ENCODE measurements at places on chromosomes 16 and 17.
A peak's percentile ranks its signal among the peaks of the same experiment; 100 is the strongest.

- DNase-seq, result no peak
Observed at GRCh38 chr16:28826141-28826540, 3.3 kb downstream of the ATXN2L start.

GRCh38 chr16:83059237-83059636 is 432.5 kb downstream of the CDH13 start:
- no peak for DNase-seq

DNA sequence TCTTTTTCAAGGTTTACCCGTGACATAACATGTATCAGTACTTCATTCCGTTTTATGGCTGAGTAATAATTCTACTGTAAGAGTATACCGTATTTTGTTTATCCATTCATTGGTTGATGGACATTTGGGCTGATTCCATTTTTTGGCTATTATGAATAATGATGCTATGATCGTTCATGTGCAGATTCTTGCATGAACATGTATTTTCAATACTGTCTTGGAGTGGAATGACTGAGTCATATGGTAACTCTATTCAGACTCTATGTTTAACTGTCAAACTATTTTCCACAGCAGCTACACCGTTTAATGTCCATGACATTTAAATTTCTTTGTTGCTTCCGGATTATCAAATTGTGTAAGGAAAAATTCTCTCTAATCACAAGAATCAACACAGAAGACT is 17.9 kb downstream of the BFAR start:
- no peak for DNase-seq

DNA sequence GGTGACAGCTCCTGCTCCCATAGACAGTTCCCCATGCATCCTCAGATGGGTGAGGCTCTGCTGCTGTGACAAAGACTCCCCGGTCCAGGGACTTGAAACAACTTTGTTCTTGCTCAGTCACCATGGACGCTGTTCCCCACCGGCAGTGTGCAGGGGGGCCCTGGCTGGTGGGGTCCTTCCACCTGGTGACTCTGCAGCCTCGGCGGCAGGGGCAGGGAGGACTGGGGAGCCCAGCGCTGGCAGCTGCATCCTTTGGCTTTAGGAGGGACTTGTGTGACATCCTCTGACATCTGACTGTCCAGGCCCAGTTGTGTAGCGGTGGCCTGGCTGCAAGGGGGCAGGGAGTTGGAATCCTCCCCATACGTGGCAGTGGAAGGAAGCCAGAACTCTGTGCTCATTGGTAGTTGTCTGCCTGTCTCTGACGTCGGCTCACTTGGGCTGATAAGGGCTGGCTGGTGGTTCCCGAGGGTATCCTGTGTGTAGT is 107.3 kb downstream of the CMIP start:
- DNase-seq, result no peak

- no peak for DNase-seq
Observed at GRCh38 chr17:48644910-48645557, 18.9 kb upstream of the HOXB9 start.

DNA sequence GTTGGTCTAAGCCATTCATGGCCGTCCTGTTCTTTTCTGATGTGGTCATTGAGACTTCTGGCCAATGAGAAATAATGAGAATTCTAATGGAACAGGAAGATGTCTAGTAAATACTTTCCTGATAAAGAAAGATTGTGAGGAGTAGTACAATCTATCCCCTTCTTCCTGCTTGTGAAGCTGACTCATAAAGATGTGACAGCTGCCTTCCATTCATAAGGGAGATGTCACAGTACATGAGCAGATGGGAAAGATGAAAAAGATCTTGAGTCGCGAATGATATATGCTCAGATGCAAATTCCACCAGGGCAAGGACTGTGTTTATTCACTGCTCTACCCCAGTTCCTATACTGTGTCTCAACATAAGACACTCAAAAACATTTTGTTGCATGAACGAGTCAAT is 111.7 kb upstream of the FOXF1 start:
- no peak for DNase-seq

DNA sequence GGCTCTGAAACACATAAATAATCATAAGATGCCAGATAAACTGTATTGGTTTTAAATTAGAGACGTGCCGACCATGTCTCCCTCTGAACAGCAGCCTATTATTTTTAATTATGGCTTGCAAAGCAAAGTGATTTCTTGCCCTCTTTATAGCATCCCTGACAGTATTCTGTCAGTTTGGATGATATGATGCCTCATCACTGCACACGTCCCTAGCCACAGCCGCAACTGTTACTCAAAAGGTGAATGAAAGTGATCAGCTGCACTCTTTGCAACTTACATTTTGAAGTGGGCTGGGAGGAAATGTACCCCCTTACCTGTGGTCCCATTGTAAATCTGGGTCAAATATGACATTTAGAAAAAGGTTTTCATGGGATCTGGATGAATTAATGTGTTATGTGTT is 389.9 kb downstream of the MAF start:
- DNase-seq, result no peak

- peak; percentile 19 for DNase-seq
Observed at GRCh38 chr17:39239640-39240314, 14.0 kb upstream of the STAC2 start.

- no peak for DNase-seq
Observed at GRCh38 chr16:86723689-86724088, 145.3 kb downstream of the FOXL1 start.

DNA sequence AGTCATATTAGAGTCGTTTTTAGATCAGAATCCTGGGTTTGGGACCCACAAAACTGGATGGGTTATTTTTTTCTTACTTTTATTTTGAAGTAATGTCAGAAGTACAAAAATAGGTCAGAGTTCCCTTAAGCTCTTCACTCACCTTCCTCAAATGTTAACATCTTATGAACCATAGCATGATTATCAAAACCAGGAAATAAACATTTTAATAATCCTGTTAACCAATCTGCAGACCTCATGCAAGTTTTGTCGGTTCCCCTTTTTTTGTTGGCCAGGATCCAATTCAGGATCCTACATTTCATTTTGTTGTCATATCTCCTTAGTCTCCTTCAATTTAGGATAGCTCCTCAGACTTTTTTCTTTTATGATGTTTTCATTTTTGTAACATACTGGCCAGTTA is 162.0 kb downstream of the CHD9 start:
- DNase-seq, result no peak

- no peak for DNase-seq
Observed at GRCh38 chr16:87855852-87856715, 13.2 kb downstream of the SLC7A5 start.

DNA sequence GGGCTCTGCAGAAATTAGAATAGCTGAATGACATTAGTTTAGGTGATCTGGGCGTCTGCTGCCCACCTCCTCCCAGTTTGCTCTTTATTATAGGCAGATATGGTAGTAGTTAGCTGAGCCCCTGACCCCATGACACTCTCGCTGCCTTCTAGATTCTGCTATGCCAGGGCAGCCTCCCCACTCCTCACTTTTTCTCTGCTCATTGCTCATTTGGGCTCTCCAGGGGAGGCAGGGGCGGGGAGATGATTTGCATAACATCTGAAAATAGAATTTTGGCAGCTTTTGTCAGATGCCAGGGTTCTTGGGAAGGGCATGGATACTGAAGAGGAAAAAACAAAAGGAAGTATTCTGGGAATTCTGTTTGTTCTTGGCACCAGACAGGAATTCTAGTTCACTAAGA is 78.0 kb upstream of the GAS7 start:
- DNase-seq, result no peak

GRCh38 chr16:70665113-70665694 is 18.8 kb downstream of the IL34 start:
- no peak for DNase-seq

DNA sequence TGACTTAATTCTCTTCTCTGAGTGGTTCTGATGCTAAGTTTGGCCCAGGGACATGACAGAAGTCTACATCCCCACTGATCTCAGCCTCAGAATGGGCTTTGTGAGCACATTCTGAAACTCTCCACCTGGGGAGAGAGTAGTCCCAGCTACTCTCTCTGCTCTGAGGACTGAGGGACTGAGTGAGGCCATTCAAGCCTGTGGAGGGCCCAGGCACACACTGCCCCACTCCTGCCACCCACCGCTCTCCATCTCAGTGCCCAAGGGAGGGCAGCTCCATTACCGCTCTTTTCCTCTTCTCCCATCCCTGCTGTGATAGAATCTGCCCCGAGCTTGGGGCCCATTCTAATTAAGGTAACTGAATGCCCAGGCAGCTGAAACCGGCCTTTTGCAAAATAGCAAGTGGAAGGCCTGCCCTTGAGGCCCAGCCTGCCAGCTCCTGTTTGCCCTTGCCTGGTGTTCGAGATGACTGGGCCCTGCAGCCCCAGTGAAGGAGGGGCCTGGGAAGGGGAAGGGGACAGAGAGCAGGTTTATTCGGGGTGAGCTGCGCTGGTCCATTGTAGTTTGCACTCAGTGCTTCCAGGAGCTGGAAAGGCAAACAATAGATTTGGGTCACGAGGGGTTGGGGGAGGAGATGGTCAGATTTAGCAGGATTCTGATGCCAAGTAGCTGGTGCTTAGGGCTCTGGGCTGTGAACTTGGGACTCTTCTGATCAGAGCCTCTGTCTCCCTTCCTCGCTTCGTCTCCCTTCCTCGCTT is 76.2 kb downstream of the RAB11FIP4 start:
- no peak for DNase-seq

- no peak for DNase-seq
Observed at GRCh38 chr16:27107185-27107592, 40.5 kb downstream of the C16orf82 start.

- no peak for DNase-seq
Observed at GRCh38 chr17:60353773-60354172, 38.2 kb downstream of the USP32 start.

DNA sequence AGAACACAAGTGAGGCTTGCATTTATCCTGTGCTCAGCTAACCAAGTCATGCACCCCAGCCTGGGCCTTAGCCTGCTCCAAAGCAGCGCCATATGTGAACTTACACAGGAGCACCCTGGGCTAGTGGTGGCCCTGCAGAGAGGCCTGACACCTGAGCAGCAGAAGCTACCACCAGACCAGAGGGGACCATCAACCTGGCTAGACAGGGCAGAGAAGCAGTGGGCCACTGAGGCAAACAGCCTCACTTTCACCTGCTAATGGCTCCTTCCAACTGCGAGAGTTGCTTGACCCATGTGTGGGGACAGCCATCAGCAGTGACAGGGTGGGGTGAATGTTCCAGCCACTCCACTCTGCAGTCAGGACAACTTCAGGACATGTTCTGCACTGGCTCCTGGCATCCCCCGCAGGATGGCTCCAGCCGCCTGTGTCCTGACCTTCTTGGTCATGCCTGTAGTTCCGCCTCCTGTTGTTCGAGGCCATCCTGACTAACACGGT is 2.9 kb upstream of the C16orf95 start:
- DNase-seq, result no peak

- no peak for DNase-seq
Observed at GRCh38 chr17:8192070-8192815, 2.3 kb upstream of the BORCS6 start.

GRCh38 chr17:65977041-65977440 is 214.9 kb downstream of the CEP112 start:
- no peak for DNase-seq

- DNase-seq, result no peak
Observed at GRCh38 chr16:27447301-27447700, 45.3 kb downstream of the IL21R start.

GRCh38 chr16:11067697-11068141 is 123.4 kb downstream of the CLEC16A start:
- no peak for DNase-seq

DNA sequence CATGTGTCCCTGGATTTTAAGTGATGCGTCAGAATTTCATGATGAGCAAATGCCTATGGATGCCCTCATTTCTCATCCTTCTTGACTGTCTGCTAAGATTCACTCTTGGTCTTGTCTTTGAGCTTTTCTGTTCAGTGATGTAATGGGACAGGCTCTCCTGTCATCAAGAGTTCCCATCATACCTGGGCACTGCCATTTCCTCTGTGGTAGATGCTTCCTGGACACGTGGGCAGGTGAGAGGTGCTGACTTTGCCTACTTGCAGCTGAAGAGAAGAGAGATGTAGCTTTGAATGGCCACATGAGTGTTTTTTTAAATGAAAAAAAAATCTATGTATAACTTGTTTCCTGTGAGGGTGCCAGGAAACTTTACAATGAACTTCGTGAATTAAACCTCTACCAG is 557.7 kb downstream of the MAF start:
- no peak for DNase-seq

GRCh38 chr16:51524555-51525373 is 373.7 kb upstream of the SALL1 start:
- DNase-seq, result no peak

DNA sequence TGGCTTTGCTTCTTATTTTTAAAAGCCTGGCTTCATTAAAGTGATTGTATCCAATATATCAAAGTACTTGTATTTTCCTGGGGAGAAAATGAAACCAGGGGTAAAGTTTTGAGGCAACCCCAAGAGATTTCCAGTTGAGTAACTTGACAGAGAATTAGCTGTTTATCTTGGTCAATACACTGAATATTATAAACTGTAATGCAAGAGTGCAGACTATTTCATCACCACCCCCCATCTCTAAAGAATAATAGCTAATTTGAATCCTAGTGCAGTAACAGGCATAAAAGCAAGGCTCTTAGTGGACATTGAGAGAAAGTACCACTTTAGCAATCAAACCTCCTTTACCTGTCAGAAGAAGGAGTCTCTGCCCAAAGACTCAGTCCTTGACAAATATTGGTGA is 27.0 kb downstream of the IRX6 start:
- DNase-seq, result no peak

GRCh38 chr16:10935226-10935915 is 6.9 kb downstream of the DEXI start:
- DNase-seq, result no peak

- no peak for DNase-seq
Observed at GRCh38 chr17:2755891-2756724, 6.7 kb upstream of the CCDC92B start.

DNA sequence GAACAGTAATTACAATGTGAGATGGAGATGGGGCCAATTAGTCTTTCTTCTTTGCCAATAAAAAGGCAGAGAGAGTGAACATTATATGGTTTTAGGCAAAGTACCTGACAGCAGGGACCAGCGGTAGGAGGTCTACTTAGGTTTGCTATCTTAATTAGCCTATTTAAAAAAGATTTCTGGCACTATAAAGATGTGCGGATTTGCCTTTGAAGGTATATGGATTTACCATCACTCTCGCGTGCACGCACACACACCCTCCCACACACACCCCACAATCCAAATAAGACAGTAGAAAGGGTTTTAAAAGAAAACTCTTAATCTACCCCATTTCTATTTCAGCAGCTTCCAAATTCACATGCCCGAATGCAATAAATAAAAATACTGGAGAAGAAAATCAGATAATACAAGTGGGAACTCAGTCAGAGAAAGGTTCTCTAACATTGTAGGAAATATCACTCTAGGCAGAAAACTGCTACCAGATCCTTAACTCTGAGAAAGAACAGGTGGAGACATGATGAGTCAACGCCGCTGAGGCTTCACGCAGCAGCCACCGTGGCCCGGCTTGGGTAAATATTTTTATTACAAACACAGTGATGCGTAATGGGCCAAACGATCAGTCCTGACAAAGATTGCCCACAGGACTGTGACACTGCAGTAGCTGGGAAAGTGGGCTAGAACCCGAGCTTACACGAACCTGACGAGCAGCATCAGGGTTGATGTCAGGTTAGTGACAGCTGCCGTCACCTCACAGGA is 66.6 kb upstream of the AXIN2 start:
- DNase-seq, result no peak

GRCh38 chr16:20268409-20268808 is 58.9 kb downstream of the GP2 start:
- no peak for DNase-seq

GRCh38 chr17:19996502-19996901 is 12.7 kb upstream of the SPECC1 start:
- no peak for DNase-seq

- DNase-seq, result no peak
Observed at GRCh38 chr17:79600681-79601131, 10.1 kb downstream of the RBFOX3 start.

All from activated naive CD4-positive, alpha-beta T cell (primary cell).